Stimulated activated CD8-positive, alpha-beta memory T cell treated with anti-CD3 and anti-CD28 coated beads, Interleukin-7, amount 100 ng/mL, for 48 hours (primary cell): ENCODE measurements at places on chromosomes 5 and 9.

DNA sequence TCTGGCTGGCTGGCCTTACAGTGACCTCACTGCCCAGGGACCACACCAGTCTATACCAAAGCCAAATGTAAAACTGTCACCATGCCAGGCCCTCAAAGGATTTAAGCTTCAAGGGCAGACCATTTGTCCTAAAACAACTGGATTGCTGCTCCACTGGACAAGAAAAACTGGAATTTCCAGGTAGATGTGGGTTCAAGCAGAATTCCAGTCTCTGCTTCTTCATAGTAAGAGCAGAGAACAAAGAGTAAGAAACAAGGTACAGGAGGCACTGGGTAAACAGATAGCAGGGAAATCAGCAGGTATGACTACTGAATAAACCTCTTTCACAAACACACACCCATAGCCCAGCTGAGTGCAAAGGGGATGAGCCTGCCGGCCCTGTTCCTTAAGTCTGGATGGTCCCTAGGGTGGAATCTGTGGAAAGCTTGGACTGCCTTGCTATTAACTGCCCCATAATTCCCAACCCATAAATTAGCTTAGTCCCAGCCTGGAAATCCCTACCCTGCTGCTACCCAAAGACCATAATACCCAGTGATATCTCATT is 5.5 kb downstream of the B4GALT1 start:
- no peak for DNase-seq

- DNase-seq: no peak
These were observed 3.7 kb downstream of the IPPK start for GRCh38 chr9:92666236-92666635.

DNA sequence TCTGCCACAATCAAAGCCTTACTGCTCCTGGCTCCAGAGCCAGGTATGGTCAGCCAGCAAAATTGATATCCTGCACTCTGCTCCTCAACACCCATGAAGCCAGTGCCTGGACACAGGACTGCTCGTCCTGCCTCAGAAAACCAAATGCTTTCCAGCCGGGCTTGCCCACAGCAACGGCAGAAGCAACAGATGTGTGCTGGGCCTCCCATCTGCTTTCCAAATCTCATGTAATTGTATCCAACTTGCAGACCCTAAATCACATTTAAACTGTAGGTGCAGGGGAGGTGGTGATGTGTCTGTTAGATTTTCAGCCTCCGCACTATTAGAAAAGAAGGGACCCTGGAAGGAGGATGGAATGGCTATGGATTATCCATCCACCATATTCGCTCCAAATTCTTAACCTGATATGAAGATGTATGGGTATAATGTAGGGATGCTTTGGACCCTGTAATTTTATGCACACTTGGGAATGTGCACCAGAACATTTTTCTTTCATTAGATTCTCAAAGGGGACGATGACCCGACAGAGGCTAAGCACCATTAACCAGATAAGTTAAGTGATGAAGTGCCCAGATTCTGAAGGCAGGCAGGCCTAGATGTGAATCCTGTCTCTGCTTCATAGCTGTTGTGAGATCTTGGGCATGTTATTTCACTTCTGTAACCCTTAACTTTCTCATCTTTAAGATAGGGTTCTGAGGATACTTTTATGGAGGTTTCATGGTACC is 58.2 kb downstream of the EXOSC2 start:
- no peak for DNase-seq

- DNase-seq: no peak
These were observed 36.0 kb downstream of the RCL1 start for GRCh38 chr9:4828761-4829160.

DNA sequence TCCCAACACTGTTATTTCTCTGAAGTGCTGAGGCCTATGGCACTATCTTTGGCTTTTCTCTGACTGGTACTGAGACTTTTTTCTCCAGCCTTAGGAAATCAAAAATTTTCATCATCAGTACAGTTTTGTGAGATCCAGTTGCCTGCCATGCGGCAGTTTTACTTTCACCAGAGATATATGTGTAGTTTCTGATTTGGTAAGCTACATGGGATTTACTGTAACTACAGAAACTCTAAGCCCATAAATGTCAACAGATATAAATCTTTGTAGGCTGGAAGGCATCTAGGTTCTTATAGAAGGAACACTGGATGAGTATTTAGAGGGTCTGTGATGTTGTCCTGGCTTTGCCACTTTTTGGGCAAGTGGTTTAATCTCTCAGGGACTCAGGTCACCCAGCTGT is 69.0 kb downstream of the DOCK2 start:
- no peak for DNase-seq
